Natural killer cell treated with Interleukin-12 subunit alpha and Interleukin-12 subunit beta and Interleukin-15 and Interleukin-18, amount 100 ng/mL, for 72 hours (primary cell): ENCODE measurements at places on chromosomes 7 and 10. TPM values are rescaled to one million over a fixed set of nuclear protein-coding genes. Genes with fewer than 3 reads are reported as not detected.
A peak's percentile ranks its signal among the peaks of the same experiment; 100 is the strongest.

The MACC1 gene
- 2.6 TPM for total RNA-seq

DNA sequence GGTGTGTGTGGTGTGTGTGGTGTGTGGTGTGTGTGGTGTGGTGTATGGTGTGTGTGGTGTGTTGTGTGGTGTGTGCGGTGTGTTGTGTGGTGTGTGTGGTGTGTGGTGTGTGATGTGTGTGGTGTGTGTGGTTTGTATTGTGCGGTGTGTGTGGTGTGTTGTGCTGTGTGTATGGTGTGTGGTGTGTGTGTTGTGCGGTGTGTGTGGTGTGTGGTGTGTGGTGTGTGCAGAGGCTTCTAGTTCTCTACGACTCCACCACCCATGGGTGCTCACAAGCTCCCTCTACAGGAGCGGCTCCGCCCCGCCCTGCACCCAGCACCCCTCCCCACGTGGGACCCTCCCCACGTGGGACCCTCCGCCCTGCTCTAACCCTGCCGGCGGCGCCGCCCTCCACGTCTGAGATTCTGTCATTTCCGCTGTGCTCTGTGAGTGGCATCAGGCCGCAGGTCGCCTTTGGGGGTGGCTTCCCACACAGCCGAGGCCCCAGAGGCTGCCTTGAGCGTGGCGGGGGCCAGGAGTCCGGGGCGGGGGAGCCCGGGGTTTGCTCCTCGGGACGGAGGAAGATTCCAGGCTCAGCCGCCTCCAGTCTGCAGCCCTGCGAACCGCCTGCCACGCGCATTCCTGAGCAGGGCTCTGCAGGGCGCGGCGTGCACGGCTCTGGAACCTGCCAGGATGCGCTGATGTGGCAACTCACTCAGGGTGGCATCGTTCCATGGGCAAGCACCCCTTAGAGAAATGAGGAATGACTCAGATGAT lies 37.0 kb upstream of the DNAJB6 start:
- peak overlapping the region; percentile 72 for H3K4me3 ChIP-seq
- H3K27ac ChIP-seq = peak overlapping the region; percentile 100
- no peak for DNase-seq
- peaks cover 9% of the 10 kb centered on the region for H3K36me3 ChIP-seq

DNA sequence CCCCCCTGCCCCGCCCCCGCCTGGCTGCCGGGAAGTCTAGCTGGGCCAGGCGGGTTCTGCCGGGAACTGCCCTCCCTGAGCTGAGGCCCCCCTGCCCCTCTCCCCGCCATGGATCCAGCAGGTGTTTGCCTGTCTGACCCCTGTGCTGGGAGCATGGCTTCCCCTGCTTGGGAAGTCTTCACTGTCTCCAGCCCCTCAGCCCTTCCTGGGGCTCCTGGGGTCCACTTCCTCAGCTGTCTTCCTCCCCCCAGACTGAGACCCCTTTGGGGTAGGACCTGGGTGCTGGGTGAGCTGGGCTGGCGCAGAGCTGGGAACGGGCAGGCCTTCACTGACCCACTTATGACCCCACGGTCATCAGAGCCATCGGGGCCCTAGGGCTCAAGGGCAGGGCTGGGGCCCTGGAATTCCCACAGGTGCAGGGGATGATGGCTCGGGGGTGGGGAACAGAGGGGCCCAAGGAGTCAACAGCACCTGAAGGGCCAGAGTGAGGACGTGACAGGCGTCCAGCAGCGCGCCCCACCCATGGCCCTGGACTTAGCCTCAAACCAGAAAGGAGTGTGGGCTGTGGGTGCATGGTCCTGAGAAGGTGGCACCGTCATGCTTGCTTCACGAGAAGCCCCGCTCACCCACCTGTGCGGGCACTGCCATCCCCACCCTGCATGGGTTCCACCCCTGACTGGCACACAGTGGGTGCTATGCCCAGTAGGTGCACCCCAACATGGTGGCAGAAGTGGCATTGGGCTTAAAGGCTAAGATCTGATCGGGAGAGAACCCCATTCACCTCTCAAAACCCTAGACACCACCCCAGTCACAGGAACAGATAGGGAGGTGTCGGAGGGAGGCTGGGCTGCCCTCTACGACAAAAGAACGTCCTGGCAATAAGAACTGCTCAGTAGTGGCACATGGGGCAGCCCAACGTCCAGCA lies 16.2 kb upstream of the TNRC18 start:
- no peaks in the 10 kb centered on the region for H3K27me3 ChIP-seq
- H3K27ac ChIP-seq = no peak overlapping the region
- no peaks in the 10 kb centered on the region for H3K36me3 ChIP-seq
- DNase-seq = no peak
- H3K4me3 ChIP-seq = no peak overlapping the region

DNA sequence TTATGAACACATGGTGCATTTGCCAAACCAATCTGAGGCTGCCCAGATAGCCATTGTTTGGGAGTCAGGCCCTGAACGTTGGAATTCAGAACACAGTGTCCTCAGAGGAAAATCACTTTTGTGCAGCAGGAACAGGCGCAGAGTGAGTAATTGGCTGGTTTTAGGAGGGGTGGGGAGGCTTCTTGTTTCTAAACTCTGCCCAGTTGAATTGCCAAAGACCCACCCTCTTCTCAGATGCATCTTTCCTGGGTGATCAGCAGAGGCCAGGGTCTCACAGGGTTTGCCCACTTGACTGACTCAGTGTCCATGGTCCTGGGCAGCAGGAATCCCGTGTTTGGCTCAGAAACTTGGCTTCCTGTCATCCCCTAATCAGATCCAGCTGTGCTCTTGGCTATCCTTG lies 24.3 kb downstream of the PRLHR start:
- H3K27ac ChIP-seq = no peak overlapping the region
- no peaks in the 10 kb centered on the region for H3K36me3 ChIP-seq
- DNase-seq = no peak
- no peak overlapping the region for H3K4me3 ChIP-seq
- H3K27me3 ChIP-seq = peaks cover 9% of the 10 kb centered on the region
- no peaks in the 10 kb centered on the region for H3K4me1 ChIP-seq

The GNG11 gene
- not detected for total RNA-seq
